ENCODE measurements at places on chromosomes 11 and 22.

DNA sequence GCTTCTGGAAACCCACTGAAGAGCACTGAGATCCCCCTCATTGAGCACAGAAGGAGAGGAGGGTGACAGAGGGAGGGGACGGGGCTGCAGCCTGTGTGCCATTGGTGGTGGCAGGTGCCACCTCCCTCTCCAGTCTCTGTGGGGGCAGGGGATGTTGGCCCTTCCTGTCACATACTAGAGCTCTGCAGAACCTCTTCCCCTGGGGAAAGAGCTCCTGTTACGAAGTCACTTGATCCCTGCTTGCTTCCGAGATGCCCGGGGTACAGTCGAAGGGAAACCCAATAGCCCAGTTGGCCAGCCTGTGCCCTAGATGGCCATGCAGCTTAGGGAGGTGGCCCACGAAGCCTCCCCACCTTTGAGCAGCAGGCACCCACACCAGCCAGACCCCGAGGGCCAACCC, 29.4 kb downstream of the DAGLA start:
- no peak for DNase-seq

GRCh38 chr11:44812971-44813370, 86.2 kb downstream of the TSPAN18 start:
- DNase-seq: no peak

DNA sequence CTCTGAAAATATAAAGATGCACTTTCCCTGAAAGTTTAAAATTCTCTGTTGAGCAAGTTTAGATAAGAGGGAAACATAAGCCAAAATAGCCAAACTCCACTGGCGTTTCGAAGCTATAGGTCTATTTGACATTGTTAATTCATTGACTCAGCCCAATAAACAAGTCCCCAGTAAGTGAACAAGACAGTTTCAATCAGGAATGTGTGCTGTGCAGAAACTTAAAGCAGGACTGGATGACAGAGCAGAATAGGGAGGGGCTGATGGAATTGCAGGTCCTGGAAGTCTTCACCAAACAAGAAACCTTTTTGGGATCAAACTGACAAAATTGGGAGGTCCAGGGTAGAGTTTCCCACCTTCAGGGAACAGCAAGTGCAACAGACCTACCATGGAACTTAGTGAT, 8.9 kb upstream of the KDM4E start:
- no peak for DNase-seq

DNA sequence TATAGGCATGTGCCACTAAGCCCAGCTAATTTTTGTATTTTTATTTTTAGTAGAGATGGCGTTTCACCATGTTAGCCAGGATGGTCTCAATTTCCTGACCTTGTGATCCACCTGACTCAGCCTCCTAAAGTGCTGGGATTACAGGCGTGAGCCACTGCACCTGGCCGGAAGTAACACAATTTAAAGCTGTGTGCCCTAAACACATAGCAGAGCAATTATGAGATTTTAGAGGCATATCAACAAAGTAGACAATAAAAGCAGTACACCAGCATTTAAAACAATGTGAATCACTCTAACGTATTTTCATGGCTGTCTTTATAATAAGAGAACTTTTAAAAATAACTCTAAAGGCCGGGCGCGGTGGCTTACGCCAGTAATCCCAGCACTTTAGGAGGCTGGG, 42.4 kb downstream of the PRR14L start:
- no peak for DNase-seq

DNA sequence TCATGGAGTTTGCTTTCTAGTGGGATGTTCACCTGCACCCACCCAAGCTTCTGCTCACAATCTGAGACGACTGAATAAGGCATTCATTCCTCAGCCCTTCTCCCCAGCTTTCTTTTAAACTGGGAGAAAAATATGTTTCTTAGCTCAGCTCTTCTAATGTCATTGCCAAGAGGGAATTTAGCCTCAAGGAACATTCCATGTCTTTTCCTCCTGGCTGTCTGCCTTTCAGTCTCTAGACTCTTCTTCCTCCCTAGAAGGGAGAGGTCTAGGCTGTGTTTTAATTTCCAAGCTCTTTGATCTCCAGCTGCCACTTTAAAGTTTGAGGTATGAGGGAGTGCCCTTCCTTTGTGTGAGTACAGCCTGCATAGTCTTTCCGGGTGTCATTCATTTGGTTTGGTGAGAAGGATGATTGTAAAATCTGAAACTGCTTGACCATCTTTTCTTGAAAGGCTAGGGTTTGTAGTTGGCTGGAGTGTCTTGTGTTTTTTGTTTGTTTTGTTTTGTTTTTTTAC, 11.7 kb upstream of the HTATIP2 start:
- DNase-seq: no peak

- DNase-seq: no peak
Observed at GRCh38 chr11:125494031-125494360, 2.1 kb downstream of the FEZ1 start.

- no peak for DNase-seq
Observed at GRCh38 chr11:70200212-70200844, 2.8 kb upstream of the FADD start.

GRCh38 chr11:35390737-35391682, 28.3 kb downstream of the SLC1A2 start:
- DNase-seq: no peak

DNA sequence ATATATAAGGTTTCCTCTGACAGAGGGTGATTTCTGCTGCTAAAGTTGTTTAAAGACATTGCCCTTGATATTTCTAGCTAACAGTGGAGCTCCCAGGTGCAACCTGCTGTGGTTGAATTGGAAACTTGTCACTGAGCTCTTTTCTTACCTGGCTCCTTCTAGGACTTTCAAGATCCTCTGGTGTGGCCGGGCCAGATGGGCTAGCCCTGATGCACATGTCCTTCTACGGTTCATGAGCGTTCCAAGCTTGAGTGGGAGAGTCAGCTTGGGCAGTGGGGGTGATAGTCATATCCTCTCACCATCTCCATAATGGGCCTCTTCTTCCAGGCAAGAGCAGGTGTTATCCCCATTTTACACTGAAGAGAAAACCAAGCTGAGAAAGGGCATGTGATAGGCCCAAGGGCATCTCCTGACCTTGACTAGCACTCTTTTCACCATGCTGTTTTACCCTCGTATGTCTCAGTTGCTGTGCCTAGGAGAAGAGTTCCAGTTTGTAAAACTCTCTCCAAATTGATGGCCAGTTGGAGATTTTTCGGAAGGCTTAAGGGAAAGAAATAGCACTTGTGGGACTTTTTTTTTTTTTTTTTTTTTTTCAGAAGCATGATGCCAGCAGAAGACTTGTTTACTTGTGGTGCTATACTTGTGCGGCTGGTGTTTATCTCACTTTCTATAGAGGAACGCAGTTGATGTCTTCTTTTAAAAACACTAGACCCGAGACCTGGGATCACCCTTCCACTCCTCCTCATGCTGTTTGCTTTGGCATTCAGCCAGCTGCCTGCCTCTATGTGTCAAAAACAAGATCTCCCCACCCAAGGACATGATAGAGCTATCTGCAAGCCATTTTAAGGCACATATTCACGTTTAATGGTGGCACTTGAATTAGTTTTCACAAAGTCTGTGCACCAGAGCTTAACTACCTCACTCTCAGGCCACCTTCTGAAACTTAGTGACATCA, 32.6 kb downstream of the TEAD1 start:
- no peak for DNase-seq

DNA sequence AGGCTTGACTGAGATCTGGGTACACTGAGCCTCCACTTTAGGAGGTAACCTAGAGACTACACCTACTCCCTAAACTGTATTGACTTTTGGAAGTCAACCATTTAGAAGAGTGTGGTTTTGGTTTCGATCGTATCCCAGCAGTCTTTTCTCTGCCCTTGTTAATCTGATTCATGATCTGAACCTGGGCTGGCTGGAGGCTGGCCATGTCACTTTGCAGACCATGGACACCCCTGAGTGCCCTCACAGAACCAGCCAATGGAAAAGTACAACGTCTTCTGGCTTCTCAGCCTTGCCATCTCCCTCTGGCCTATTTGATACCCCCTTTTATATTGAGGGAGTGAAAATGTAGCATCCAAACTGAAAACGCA, 10.8 kb downstream of the EHF start:
- DNase-seq: no peak

DNA sequence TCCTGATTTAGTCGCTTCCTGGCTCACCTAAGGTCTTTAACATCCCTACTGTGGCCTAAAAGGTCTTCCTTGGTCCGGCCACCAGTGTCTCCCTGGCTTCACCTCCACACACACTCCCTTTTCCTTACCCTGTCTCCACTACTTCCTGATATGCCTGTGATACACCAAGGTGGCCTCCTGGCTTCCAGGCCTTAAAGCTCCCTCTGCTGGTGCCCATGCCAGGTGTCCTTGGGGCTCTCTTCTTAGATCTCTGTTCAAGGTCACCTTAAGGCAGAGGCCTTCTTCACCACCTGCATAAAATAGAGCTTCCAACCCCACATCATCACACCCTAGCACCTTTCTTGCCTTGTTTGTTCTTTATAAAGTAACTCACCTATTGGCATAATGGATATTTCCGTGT, 787.7 kb downstream of the NTM start:
- no peak for DNase-seq

DNA sequence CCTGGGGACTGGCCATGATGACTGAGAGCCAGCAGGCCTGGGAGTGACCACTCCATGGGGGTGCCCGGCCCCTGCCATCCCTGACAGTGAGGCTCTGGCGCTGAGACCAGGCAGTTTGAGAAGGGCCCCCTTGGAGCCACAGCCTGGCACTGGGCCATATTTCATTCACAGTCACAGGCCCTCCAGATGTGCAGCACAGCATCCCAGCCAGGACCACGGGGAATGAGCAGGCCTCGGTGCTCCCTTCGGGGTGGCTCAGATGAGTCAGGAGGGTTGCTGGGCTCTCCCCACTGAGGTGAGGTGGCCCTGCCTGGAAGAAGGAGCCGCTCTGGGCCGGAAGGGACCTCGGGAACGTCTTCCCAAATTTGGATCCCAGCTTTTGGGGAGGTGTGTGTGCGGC, 53.0 kb downstream of the GRAMD4 start:
- DNase-seq: no peak

DNA sequence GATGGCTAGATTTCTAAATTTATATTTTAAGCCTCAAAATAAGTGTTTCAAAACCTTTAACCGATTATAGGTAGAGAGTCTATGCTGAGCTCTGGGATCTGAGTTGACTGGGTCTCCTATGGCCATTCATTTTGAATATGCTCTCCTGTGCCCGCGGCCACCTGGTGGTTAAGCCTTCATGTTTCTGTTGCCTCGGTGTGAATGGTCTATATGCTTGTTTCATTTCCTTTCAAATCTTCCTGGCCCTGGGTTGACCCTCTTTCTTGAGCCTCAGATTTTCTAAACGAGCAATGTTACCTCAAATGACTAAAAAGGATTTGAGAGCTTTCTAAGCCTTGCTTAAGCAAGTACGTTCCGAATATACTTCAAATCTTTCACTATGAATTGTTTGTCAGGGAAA, 789.4 kb upstream of the KIRREL3 start:
- DNase-seq: no peak

DNA sequence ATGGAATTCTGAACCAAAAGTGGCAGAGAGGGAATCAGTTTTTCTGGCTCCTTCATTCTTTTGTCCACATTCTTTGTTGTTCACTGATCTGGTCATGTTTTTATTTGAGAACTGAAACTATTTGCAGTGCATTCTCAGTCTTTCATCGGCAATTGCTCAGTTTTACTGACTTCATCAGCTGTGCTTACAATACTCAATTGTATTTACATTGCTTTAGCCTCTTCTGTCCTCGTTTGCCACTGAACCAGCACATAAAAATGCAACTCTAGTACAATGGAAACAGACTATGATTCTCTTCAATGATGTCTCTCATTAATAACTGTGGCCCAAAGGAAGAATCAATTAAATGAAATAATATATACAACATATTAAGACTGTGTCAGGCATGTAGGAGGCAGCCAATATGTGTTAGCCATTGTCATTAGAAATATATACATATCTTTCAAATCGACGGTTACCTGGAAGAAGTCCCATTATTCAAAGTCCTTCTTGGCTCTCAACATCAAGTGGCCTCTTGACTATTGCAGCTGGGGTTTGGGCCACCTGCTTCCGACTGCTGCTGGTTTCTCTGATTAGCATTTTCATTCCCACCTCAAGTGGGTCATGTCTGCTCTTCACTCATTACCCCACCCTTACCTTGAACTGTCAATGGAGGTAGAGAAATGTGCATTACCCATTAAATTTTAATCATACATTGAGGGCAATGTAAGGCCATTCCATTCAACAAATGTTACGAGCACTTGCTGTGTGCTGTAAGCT, 600.1 kb downstream of the INSC start:
- DNase-seq: no peak

DNA sequence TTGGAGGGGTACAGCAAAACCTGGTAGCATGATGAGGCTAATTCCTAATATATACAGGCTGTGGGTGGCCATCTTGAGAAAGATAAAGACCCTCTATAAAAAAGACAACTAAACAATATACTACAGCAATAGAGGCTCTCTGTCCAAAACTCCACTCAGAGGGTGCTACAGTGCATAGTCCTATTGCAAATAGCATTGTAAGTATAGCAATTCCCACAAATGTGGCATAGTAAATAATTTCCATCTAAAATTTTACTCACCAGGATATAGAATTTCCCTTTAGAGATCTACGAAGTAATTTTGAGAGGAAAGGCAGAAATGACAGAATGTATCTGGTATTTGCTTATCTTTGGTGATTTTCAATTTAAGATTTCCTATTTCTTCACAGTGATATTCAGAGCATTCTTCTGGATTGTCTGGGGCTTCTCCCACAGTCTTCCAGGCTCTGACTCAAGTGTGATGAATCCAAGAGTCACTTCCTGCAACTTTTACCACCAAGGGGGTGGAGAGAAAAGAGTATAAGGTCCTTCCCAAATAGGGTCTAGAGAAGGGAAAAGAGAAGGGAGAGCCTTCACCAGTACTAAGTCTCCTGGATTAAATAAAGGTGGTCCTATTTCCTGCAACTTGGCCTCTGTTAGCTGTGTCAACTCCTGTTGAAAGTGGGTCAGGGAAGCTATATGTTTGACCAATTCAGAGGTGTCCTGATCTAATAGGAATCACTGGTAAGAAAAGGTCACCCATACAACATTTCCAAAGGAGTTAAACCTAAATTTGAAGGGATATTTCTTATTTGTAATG, 1054.7 kb upstream of the CNTN5 start:
- DNase-seq: no peak

GRCh38 chr11:105867742-105868141, 154.3 kb downstream of the MSANTD4 start:
- no peak for DNase-seq
